ENCODE measurements at places on chromosomes 7 and 10. TPM values are rescaled to one million over a fixed set of nuclear protein-coding genes. Genes with fewer than 3 reads are reported as not detected.

The CYP3A7 gene
- not detected for total RNA-seq

The LIMK1 gene
- total RNA-seq: 56.3 TPM

The TLX1 gene
- not detected for total RNA-seq

The INA gene
- total RNA-seq: not detected

DNA sequence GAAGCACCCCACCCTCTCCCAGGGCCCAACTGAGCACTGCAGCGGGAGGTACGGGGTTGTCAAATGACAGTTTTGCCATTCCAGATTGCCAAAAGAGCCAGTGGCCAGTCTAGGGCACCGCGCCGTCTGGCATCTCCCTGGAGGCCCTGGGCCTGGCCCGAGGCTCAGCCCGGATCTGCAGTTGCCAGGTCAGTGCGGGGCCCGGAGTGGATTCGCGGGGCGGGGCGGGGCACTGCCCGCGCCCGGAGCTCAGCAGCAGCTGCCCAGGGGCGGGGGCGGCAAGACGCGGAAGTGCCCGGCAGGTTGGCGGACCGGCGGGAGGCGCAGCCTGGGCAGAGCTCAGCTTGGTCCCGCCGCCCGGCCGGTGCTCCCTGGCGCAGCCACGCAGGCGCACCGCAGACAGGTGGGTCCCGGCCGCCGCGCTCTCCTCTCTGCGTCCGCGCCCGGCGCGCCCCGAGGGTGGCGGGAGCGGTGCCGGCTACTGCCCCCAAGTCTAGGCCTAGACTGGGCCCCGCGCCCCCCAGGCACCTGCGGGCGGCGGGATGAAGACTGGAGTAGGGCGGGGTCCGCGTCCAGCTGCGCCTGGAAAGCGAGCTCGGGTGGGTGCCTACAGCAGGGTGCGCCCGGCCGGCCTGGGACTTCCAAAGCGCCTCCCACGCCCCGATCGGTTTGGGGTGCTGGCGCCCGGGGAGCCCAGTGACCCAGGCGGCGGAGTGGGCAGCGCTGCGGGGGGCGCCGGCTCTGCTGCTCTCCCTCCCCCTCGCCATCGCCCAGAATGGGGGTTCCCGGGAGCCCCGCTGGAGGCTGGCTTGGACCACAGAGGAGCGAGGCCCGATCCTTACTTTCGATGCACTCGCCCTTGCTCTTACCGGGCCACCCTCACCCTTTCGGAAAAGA is at the start of gene IRF5:
IRF5 (plus strand) TSS at position 281 of the 897 bp plus-strand sequence. CDS start 4,155 bp downstream, outside the sequence.
- DNase-seq: peak; percentile 15

DNA sequence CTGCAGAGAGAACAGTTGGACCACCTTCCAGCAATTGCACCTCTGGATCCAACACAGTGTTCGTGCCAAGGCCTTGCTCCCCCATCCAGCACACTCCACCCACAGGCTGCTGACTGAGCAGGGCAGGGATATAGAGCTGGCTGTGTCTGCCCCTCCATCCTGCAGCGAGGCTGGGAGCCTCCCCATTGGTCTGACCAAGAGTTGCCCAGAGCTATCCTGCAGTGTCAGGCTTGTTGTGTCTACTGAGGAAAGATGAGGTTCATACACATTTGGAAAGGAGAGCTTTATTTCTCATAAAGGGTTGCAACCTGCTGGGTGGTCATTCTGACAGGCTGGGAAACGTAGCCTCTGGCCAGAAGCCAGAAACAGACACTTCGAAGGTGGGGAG is 27.1 kb downstream of the PRF1 start:
- no peak for DNase-seq

GRCh38 chr7:140298213-140298612 is 100.1 kb downstream of the SLC37A3 start:
- no peak for DNase-seq

GRCh38 chr7:25358926-25359325 is 130.6 kb upstream of the NPVF start:
- no peak for DNase-seq

- no peak for DNase-seq
Observed at GRCh38 chr10:103648636-103649532, 155.4 kb downstream of the NEURL1 start.

GRCh38 chr7:28258240-28258639 is 77.6 kb upstream of the JAZF1 start:
- no peak for DNase-seq

- no peak for DNase-seq
Observed at GRCh38 chr10:80498078-80498832, 39.4 kb upstream of the SH2D4B start.

GRCh38 chr7:107103369-107103768 is 58.9 kb downstream of the PRKAR2B start:
- DNase-seq: no peak
